Urinary bladder (tissue), 4 donors: ENCODE measurements at places on chromosomes 12 and 14. TPM values are rescaled to one million over a fixed set of nuclear protein-coding genes. Genes with fewer than 3 reads are reported as not detected.

Gene GUCY2C
- polyA plus RNA-seq: not detected

- DNase-seq: no peak
Measured at GRCh38 chr14:22884738-22885523, 1.9 kb downstream of the REM2 start.

Gene AKAP5
- polyA plus RNA-seq: 0.35 TPM

- no peak for DNase-seq
Measured at GRCh38 chr12:124213666-124214347, 81.1 kb upstream of the RFLNA start.

- no peak for DNase-seq
Measured at GRCh38 chr12:65902500-65902899, 78.2 kb downstream of the HMGA2 start.
